ENCODE measurements at places on chromosomes 7 and 10.

DNA sequence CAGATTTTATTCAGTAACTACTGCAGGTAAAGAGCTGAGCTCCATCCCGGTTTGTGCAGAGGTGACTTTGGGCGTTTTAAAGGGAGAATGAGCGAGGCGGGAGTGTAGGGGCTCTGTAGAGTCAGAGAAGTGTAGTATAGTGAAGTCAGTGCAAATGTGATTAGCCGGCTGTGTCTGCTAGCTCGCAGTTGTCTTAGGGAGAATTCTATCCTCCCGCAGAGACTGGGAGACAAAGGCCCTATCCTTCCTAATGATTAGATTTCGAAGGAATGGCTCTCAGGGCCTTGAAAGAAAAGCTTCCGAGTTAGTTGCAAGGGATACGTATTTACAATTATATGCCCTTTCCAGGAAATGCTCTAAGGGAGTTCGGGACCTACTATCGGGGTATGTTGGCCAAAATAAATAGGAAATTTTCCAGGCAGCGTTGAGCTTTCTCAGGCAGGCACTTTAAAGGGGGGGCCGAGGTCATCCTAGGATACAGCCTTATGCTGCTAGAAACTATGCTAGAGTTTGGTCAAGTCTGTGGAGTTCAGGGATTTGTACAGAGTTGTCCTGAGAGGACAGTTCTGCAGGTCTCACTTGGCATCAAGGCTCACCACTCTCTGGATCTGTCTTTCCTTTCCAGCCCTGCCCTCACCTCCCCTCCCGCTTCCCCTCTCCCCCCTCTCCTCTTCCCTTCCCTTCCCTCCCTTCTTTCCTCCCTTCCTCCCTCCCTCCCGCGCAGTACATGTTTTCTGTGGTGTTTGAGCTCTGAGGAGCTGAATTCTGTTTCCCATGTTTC lies 825 bp downstream of the MRPL32 start:
- no peak for DNase-seq

DNA sequence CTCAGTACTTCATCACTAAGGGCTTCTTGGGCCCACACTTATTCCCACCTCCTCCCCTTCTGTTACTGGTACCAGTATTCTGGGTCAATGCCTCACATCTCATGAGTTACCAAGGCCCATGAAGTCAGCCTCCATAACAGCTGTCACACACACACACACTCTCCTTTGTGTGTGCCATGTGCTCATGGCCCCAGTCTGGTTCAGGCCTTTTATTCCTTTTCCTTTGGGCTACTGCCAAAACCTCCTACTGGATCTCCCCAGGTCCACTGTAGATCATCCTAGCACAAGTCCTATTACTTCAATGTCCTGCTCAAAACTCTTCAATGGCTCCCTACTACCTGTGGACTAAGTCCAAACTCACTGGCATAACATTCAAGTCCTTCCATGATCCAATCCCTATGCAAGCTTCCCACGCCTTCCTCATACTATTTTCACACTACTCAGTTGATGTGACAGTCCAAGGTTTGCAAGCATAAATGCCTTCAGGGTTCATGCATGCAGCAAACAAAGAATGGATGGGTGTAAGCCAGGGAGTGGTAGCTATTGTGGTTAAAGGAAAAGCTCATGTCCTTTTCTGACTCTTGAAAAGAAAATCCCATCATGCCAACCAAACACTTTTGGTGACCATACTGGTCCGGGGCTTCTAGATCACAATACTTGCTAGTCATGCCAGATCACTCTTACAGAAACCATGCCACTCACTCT lies 68.1 kb downstream of the CCDC6 start:
- no peak for DNase-seq

DNA sequence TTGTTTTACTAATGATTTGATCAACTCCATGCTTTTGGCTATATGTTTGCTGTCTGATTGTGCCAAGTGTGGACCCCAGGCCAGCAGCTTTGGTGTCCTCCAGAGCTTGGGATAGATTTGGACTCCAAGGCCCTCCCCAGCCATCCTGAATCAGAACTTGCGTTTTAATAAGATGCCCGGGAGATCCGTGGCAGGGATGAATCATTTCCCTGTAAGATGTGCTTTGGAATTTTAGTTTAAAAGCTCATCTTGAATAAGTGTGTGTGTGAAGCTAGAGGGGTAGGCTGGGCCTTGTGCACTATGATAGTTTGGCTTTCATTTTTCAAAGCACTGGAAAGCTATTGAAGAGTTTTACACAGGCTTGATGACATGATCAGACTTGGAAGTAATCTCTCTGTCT lies 66.2 kb upstream of the SDK1 start:
- DNase-seq, result no peak

- DNase-seq, result no peak
These were observed 83.1 kb downstream of the ADCY1 start for GRCh38 chr7:45657136-45657889.

DNA sequence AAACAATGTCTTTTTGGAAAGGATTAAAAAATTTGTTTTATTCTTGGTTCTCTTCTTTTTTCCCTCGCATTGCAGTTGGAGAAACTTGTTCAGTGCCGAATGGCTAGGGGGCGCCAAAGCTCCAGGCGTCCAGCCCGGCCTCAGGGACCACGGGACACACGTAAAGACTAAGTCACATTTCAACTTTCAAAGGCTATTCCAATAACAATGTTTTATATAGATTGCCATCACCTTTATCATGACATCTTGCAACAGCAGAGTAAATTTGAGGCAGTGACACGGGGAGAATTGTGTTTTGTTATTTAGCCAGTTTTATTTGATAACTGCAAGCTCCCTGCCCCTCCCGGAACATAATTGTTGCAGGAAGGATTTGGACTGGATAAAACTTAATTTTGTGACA lies 2.2 kb upstream of the IGFBP3 start:
- no peak for DNase-seq

DNA sequence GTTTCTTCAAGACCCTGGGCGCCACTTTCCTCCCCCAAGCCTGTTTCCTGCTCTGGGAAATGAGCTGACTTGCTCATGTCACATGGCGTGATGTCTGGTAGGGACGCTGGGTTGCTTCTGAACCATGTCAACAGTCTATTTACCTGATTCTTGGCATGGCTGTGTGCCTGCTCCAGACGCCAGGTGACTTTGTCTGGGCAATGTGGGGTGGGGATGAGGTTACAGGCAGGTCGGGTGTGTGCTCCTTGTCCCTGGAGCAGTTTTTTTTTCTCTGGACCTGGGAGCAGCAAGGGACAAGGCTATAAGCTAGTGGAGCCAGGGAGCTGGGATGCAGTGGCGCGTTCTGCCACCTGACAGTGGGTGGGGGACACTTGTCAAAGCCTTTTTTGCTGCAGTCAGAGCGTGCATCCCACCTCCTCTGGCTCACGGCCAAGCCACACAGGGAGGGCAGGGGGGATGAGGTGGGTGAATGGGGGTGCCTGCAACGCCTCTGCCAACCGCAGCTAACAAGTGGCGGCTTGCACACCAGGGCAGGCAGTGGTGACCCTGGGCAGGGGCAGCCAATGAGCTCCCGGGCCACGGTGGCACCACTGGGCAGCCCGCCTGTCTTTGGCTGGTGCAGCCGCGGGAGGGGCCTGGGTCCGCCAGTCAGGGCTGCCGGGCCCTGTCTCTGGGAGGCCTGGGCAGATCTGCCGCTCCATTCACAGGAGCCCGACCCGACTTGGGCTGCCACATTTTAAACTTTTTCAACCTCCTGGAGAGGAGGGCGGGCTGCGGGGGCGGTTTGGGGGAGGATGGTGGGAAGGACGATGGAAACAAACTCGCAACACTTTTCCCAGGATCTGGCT lies 22.9 kb downstream of the DNAJB12 start:
- DNase-seq, result peak; percentile 74

DNA sequence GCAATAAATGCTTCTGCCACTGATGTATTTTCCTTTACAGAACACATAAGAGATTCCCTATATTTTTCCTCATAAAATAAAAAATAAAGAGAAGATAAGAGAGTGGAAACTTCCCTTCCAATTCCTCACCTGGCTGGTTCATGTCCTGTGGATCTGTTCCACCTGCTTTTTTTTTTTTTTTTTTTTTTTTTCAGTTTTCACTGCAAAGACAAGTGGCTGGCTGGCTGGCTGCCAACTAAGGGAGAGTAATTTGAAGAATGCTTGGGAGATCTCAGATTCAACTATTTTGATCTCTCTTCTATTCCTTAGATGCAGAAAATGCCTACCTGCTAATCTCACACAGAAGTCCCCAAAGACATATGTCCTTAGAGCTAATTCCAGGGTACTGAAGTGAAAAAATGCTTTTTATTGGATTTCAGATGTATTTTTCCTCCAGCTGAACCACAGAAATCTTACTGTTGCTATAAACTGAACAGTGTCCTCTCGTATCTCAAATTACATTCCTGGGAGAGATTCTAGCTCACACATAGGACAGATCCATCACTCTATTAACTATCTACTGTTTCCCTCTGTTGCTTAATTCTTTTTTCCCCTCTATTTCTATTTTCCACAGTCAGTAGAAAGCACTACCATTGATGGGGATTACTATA lies 120.8 kb downstream of the NRCAM start:
- no peak for DNase-seq

DNA sequence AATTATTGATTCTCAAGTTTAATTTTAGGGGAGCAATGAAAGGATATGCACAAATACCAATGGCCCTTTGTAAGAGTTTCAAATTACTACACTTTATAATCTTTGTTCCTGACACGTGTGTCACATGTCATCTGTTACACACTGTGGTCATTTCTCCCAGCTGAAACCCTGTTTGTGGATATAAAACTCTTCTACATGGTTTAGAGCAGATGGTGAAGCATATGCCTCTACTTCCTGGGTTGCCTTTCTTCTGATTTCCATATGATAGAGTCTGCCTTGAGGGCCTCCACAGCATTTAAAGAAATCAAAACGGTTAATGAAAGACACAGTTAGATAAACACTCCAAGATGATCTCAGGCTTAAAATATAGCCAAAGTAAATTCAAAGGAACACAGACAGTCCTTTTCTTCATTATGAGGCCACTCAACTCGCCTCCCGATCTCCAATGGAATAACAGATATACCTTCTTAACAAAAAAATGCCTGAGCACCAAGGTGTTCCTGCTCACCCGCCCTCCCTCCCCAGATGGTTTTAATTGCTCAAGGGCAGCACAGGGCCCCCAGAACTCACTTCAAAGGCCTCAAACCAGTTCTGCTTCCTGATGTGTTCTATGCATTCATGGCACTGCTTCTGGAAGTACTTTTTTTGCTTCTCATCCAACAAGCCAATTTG lies 75.0 kb downstream of the CPVL start:
- DNase-seq, result no peak

- DNase-seq, result no peak
These were observed 256.6 kb upstream of the SMIM30 start for GRCh38 chr7:113374955-113375354.

DNA sequence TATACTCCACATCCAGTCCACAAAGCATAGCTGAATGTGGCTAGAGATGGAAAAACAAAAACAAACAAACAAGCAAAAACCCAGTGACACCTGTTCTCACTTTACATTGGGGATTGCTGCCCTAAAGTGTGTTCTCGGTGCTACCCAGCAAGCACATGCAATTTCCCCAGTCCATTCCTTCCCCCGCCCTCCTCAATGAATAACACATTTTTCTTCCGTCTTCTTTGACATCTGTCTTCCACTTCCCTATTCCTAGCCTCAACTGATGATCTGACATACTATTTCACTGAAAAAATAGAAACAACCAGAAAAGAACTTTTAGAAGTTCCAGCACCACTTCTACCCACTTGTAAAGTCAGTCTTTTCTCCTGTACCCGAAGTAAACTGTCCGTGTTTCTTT lies 147.1 kb downstream of the MALRD1 start:
- no peak for DNase-seq
